ENCODE measurements at places on chromosomes 16 and 17.
A peak's percentile ranks its signal among the peaks of the same experiment; 100 is the strongest.

GRCh38 chr17:57588086-57588485 lies 157.0 kb downstream of the CCDC182 start:
- DNase-seq: no peak

GRCh38 chr16:83574388-83574787 lies 233.4 kb upstream of the HSBP1 start:
- no peak for DNase-seq

DNA sequence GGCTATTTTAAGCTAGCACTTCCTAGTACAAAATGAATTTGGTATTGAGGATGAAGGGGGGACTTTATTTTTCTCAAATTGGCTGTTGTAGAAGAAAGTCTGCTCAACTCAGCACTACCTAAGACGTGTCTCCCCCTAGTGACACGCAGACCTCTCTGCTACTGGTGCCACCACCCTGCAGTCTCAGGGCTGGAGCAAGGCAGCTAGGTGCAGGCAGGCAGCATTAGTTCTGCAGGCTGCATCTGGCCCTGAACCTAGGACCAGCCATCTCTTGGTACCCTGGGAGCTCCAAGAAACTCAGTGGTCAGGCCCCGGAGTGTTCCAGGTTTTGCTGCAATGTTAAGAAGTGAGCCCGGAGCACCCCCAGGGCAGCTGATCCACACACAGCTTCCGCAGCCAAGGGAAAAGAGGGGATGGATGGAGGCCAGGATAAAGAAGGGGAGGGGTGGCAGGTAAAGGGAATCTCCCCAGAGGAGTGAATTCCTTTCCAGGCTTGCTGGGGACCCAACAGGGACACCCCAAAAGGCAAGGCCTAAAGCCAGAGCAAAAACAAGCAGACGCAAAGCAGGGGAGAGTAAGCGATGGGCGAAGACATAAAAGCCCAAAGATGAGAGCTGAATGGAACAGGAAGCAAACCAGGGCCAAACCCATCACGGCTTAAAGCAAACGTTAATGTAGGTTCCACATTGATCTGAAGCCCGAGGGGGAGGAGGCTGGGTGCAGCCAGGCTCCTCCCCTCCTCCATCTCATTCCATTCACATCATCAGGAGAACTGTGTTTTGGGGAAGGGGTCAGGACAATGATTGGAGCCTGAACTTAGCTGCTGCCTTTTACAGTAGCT lies 200.5 kb downstream of the ZFHX3 start:
- DNase-seq: peak; percentile 35

- DNase-seq: no peak
Observed at GRCh38 chr17:14840616-14841231, 424.4 kb downstream of the PMP22 start.

GRCh38 chr16:4411684-4412083 lies 4.7 kb downstream of the CORO7 start:
- DNase-seq: no peak

DNA sequence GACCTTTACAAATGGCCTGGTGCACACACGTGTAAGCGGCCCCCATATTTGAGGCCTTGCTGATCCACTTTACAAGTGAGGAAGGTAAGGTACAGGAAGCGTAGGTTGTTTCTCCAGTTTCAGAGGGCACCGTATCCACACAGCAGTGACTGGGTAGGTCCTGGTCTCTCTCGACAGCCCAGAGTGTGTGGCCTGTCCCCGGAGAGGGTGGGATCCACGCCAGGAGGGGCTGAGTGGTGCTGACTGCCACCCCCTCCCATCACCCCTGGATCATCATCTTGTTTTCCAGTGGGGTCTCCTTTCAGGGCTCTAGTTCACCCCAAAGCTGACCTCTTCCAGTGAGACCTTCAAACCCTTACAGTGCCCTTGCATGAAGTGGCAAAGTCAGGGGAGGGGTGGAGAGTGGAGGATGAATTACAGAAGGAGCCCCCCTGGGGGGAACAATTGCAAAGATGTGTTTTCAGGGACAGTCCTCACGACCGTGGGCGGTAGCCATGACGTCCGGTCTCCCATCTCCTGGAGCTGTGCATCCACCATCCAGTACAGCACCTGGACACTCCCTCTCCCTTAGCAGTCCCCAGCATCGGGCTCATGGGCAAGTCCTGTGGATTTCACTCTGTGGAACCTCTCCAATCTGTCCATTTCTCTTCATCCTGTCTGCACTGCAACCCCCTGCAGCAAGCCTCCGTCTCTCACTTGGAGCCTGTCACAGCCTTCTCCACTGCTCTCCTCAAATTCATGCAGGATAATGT lies 4.5 kb upstream of the BANP start:
- no peak for DNase-seq

GRCh38 chr17:58534901-58535421 lies 20.5 kb upstream of the MTMR4 start:
- DNase-seq: no peak

- peak; percentile 70 for DNase-seq
Observed at GRCh38 chr17:82592767-82593589, 55.3 kb downstream of the WDR45B start.

GRCh38 chr17:59093702-59094231 lies 12.9 kb downstream of the TRIM37 start:
- peak; percentile 31 for DNase-seq

GRCh38 chr16:56708525-56709442 lies 21.1 kb upstream of the NUP93 start:
- no peak for DNase-seq

DNA sequence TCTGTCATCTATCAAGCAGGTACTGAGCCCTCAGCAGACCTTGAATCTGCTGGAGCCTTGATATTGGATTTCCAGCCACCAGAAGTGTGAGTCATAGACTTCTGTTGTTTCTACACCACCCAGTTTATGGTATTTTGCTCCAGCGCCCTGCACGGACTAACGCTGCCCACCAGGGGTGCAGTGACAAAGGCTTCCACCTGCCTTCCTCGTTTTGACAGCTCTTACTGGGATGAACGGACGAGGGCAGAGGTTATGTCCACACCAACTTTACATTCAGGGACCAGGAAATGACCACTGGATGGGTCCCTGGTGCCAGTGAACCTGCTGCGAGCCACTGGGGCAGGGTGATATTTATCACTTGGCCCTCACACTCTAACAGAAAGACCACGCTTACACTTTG lies 66.6 kb upstream of the CBX4 start:
- no peak for DNase-seq

DNA sequence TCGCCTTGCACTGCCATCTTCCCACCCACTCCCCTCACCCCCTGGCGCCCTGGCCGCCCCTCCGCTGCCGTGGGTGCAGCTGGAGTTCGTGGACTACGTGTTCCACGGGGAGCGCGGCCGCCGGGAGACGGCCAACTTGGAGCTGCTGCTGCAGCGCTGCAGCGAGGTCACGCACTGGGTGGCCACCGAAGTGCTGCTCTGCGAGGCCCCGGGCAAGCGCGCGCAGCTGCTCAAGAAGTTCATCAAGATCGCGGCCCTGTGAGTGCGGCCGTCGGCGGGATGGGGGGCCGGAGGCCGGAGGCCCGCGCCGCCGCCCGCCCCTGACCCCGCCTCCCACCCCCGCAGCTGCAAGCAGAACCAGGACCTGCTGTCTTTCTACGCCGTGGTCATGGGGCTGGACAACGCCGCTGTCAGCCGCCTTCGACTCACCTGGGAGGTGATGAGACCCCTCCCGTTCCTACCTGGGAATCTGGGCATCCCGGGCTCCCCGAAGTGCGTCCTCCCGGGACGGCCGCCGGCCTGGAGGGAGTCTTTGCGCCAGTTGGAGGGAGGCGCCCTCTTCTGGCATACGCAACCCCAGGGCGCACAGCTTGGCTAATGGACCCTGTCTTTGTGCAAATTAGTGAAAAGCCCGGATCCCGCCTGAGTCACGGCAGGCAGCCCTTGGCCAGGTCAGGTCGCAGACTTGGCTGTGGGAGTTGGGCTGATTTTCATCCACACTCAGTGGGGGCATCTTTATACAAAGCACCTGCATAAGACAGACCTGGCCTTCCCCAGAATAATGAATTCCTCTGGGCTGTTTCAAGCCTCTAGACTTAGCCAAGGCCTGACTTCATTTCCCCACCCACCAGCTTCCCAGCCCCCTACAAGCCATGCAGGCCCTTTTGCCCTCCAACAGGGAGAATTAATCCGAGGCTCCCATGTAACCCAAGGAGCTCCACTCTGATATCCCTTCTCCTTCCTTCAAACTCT lies 14.3 kb downstream of the RAPGEFL1 start:
- peak; percentile 93 for DNase-seq

DNA sequence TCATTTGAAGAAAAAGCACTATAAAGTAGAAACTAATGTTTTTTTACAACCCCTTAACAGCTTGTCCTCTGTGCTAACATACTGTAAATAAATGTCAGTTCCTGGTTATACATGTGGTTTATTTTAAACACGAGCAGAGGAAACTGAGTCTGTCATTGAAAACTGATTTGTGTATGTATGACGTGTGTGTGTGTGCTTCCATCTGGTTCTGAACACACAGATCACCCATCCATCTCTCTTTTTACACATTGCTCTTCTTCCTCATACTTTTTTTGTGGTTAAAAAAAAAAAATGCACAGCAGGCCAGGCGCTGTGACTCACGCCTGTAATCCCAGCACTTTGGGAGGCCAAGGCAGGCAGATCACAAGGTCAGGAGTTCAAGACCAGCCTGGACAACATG lies 49.5 kb downstream of the ZNF423 start:
- DNase-seq: no peak

Measured in WERI-Rb-1 (cell line).